Upper lobe of left lung (tissue), 6 donors: ENCODE measurements at places on chromosomes 3 and 15. TPM values are rescaled to one million over a fixed set of nuclear protein-coding genes. Genes with fewer than 3 reads are reported as not detected.

- no peak for DNase-seq
Observed at GRCh38 chr3:69871251-69871650, 128.3 kb upstream of the SAMMSON start.

DNA sequence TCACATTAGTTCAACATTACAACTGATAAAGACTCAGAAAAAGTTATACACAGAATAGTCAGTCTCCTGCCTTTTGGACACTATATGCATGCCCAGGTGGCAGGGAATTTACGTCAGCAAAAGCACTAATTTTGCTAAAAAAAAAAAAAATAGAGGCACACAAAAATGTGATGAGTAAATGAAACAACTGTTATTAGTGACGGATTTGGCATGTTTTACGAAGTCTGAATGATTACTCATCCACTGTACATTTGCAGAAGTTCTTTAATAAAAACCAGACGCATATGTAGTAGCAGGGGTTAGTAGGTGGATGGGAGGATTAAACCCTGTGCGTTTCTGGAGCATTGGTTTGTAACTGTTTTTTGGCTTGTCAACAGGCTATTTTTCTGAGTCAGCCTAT lies 99.0 kb downstream of the MITF start:
- DNase-seq = no peak

NISCH gene
- total RNA-seq = 141 TPM

DNA sequence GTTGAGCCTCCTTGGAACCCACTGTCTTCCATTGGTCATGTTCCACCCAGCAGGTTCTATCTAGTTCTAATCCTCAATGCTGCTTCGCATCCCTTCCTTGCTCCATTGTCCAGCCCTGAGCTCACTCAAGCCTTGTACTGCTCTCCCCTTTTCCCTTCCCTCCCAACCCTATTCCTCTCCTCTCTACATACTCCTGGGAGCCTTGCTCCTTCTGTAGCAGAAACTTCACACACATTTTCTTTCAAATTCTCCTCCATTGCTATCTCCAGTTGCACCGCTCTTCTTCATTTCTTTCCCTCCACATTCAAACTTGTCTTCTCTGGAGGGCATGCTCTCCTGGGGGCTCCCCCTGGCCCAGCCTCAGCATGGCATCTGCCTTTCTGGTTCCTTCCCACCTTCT lies 14.5 kb downstream of the NR1I2 start:
- DNase-seq = no peak

GRCh38 chr15:97978401-97979139 lies 18.1 kb downstream of the ARRDC4 start:
- DNase-seq = no peak

GRCh38 chr3:146503461-146504202 lies 34.3 kb upstream of the PLSCR2 start:
- no peak for DNase-seq

COLQ gene
- 3.1 TPM for total RNA-seq

- DNase-seq = no peak
Observed at GRCh38 chr3:58059349-58060321, 51.4 kb downstream of the FLNB start.

- no peak for DNase-seq
Observed at GRCh38 chr15:64311566-64311965, 44.4 kb downstream of the CSNK1G1 start.

DNA sequence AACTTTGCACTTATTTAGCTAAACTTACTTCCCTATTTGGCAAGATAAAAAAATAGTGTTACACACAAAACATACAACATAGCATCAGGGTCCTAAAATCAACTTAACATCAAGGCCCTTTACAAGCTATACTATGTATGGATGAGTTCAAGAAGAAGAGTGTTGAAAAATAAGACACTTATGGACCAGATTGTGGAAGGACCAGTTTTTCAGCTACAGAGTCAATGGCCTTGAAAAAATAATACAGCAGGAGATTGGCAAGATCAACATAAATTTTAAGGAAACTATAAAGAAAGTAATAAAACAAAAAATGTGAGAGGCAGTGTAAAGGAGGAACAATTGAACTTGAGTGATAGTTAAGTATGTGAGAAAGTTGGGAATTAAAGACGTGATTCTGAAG lies 66.3 kb upstream of the BBX start:
- DNase-seq = no peak

GRCh38 chr15:52361494-52361893 lies 65.9 kb upstream of the MYO5C start:
- DNase-seq = no peak

- DNase-seq = peak; percentile 94
Observed at GRCh38 chr3:185942907-185943759, 5.3 kb upstream of the TRA2B start.

- no peak for DNase-seq
Observed at GRCh38 chr15:89199746-89200145, 21.6 kb downstream of the RLBP1 start.

GRCh38 chr3:72985576-72985975 lies 11.0 kb upstream of the PPP4R2 start:
- DNase-seq = no peak

DNA sequence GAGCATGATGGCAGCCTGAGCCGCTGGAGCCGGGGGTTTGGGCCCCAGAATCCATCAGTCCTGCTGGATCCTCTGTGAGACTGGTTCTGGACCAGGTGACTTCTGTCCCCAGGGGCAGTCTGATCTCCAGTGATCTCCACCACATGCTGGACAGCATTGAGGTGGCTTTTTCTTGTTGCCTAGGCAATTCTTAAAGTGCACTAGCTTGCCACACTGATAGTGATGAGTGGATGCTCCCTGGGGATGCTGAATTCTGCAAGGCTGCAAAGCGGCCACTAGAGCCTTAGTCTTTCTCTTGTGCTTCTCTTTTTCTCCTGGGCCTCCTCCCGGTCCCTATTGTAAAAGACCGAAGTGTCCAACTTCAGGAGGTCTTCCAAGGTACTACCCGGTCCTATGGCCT lies 70.4 kb upstream of the ATP11B start:
- DNase-seq = no peak

- no peak for DNase-seq
Observed at GRCh38 chr3:46712191-46713049, 5.2 kb downstream of the PRSS50 start.

ARNT2 gene
- total RNA-seq = 26.9 TPM

- no peak for DNase-seq
Observed at GRCh38 chr3:188589071-188589470, 435.1 kb downstream of the LPP start.

- no peak for DNase-seq
Observed at GRCh38 chr3:41997702-41998550, 36.0 kb upstream of the ULK4 start.

GRCh38 chr3:188160751-188161150 lies 6.8 kb downstream of the LPP start:
- DNase-seq = no peak

- DNase-seq = no peak
Observed at GRCh38 chr15:99958426-99959097, 225.3 kb upstream of the LYSMD4 start.

- DNase-seq = no peak
Observed at GRCh38 chr3:31312400-31312799, 220.3 kb upstream of the STT3B start.

- DNase-seq = no peak
Observed at GRCh38 chr3:135368316-135368715, 573.3 kb downstream of the EPHB1 start.

- no peak for DNase-seq
Observed at GRCh38 chr3:64748244-64748904, 60.6 kb upstream of the ADAMTS9 start.

- no peak for DNase-seq
Observed at GRCh38 chr3:139134678-139135372, 90.1 kb upstream of the PRR23C start.

GRCh38 chr15:77659350-77660321 lies 26.9 kb upstream of the LINGO1 start:
- peak; percentile 46 for DNase-seq
